ENCODE measurements at places on chromosomes 12 and 14. TPM values are rescaled to one million over a fixed set of nuclear protein-coding genes. Genes with fewer than 3 reads are reported as not detected.

RNASE12 gene
- not detected for total RNA-seq

ACOT6 gene
- not detected for total RNA-seq

RIN3 gene
- total RNA-seq: 47.8 TPM

CLEC6A gene
- not detected for total RNA-seq

LBHD2 gene
- not detected for total RNA-seq
